GM13977 (cell line): ENCODE measurements at places on chromosomes 7 and 10.

GRCh38 chr10:80477-81105 lies 31.5 kb upstream of the TUBB8 start:
- no peak for DNase-seq

GRCh38 chr7:107570298-107570697 lies 6.5 kb downstream of the DUS4L start:
- DNase-seq, result no peak

DNA sequence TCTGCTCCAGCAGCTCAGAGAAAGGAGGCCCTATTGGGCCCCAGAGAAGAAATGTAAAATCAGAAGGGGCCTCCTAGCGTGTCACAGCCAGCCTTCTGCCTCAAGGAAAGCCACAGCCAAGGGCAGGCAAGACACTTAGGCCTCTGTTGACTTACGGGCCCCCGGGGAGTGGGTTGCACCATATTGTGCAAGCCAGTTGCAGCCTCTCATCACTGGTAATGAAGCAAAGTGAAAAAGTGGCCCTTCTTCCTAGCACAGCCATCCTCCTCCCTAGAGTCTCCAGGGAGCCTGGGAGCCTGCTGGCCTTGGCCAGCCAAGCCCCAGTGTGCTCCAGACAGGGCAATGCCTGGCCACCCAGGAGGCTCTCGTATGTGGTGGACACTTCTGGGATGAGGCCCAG lies 56.2 kb upstream of the GDF10 start:
- DNase-seq, result no peak

- DNase-seq, result no peak
Observed at GRCh38 chr7:48360574-48360973, 189.3 kb downstream of the ABCA13 start.

DNA sequence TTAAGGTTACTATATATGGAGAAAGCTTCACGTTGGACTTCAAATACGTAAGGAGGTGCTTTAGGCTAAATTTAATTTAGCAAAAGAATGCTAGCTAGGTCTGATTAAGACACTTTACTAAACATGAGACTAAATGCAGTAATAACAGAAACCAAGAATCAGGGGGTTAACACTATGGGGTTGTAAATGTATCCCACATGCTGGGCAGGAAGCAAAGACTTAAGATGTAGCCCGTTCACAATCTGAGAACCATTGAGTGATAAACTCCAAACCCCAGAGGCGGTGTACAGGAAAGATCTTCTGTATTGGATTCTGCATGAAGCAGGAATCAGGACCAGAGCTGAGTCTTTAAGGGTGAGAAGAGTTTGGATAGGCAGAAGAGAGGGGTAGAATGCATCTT lies 60.4 kb downstream of the FZD1 start:
- no peak for DNase-seq

DNA sequence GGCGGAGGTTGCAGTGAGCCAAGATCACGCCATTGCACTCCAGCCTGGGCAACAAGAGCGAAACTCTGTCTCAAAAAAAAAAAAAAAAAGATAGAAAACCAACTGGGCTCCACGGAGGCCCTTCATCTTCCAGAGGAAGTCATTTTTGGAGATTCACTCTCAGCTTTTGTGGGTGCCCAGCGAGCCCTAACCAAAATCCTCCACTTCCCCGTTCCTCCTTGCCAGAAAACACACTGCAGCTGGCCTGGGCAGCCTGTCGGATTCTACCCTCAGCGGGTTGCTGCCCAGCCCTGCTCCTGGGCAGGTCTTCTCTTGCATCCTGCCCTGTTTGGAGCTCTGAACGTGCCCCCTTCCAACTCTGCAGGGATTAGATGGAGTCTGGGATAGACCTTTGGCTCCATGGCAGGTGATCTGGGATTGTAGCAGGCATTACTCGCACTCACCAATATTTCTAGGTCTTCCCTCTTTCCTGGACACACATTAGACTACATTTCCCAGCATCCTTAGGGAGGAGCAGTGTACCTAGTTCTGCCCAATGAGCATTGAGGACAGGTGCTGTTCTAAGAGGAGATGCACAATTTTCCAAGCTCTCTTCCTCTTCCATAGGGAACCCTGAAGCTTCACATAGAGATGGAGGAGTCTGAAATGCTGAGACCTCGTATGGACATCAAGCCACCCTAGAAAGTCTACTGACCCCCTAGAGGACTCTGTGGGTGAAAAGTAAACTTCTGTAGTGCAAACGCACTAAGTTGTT lies 4.6 kb downstream of the GRID2IP start:
- DNase-seq, result no peak

DNA sequence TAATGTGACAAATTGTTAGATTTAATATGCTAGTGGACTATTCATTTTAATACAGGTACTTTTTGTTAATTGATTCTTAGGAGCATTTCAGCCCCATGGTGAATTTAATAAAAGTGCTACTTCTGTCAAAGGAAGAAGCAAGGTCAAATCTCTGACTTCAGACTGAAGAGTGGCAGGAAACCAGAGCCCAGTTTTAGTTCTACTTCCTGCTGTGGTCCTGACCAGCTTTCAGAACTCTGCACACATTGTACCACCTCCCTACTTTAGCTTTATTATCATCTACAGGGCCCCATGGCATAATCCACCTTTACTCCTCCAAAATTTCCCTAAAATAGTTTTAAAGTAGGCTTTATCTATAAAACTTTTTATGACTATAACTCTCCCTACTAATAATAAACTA lies 33.7 kb downstream of the CTTNBP2 start:
- DNase-seq, result no peak

DNA sequence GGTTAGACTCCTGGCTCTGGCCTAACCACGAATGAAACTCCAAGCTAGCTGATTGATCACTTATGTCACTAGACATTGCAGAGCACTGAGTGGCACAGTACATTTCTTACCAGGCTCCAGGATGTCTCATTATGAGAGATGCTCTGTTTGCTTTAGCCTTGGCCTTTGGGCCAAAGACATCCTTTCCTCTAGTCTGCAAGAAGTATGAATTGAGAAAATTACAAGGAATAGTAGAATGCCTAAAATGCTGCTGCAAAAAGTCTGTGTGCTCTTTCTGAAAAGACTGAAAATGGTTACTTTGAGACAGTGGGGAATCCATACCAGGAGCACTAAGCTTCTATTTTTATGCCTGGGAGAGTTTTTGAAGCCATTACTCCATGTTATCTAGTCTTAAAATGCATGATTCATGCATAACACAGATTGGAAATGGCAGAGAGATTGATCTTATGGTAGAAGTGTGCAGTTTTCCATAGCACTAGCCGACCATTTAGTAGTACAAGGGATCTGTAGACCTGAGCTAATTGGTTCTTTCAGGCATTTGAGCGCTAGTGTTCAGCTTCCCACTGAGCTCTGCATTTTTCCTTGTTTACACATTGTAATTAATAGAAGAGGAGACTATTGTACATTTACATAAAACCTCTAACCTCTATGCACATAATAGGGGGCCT lies 303.8 kb downstream of the PRKG1 start:
- DNase-seq, result no peak
